Posterior cingulate gyrus (tissue), 11 donors: ENCODE measurements at places on chromosomes 5 and 9.

- DNase-seq, result no peak
Measured at GRCh38 chr9:129624947-129625346, 1.0 kb upstream of the NTMT1 start.

DNA sequence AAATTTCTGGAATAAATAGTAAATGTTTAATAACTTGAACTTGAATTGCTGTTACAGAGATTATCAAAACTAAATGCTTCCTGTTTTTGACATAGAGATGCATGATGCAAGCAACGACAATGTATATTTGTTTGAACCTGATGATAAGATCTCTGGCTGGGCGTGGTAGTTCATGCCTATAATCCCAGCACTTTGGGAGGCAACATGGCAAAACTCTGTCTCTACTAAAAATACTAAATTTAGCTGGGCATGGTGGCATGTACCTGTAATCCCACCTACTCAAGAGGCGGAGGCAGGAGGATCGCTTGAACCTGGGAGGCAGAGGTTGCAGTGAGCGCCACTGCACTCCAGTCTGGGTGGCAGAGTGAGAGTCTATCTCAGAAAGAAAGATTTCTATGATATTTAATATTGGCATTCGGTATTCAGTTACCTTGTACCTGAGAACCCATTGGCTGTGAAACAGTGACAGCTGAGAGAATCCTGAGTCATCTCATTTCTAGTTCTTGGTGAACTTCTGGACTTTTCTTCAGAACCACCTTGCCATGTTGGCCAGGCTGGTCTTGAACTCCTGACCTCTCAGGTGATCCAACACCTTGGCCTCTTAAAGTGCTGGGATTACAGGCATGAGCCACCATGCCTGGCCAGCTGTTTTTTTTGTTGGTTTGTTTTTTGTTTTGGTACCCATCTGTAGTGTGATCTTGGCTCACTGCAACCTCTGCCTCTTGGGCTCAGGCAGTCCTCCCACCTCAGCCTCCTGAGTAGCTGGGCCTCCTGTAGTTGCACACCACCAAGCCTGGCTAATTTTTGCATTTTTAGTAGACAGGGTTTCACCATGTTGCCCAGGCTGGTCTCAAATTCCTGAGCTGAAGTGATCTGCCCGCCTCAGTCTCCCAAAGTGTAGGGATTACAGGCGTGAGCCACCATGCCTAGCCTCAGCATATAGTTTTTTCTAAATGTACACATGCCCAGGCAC lies 10.0 kb upstream of the FGF18 start:
- DNase-seq, result no peak

DNA sequence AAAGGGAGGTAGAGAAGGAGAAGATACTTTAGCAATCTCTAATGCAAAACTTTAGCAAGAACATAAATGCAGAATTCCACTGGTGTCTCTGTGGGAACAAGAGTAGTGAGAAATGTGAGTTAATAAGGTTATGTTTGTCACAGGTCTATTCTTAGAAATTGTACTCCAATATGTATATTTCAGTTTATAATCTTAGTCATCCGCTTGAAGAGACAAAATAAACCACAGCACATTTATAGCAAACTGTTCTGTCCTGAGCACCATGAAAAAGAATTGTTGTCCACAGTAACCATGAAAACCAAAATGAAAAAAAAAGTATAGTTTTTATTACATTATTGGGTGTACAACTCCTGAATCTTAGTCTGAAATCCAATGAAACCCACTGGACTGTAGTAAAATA lies 93.6 kb upstream of the TSLP start:
- DNase-seq, result no peak

GRCh38 chr9:89207026-89207425 lies 28.4 kb upstream of the SHC3 start:
- DNase-seq, result no peak

GRCh38 chr5:108919591-108920326 lies 172.1 kb downstream of the FER start:
- DNase-seq, result no peak

GRCh38 chr5:50722223-50722622 lies 55.8 kb downstream of the PARP8 start:
- DNase-seq, result no peak

- no peak for DNase-seq
Measured at GRCh38 chr5:375336-375920, 53.9 kb downstream of the AHRR start.
